ENCODE measurements at places on chromosomes 13 and 19.

- DNase-seq = no peak
- no peak overlapping the region for H3K27ac ChIP-seq
- no peak overlapping the region for H3K4me3 ChIP-seq
- no peaks in the 10 kb centered on the region for H3K27me3 ChIP-seq
- no peaks in the 10 kb centered on the region for H3K36me3 ChIP-seq
Measured at GRCh38 chr13:93101226-93101734, 125.3 kb upstream of the GPC6 start.

- DNase-seq = no peak
- no peaks in the 10 kb centered on the region for H3K27me3 ChIP-seq
- no peak overlapping the region for H3K4me3 ChIP-seq
- H3K4me1 ChIP-seq = no peaks in the 10 kb centered on the region
Measured at GRCh38 chr13:63026285-63026797, 1610.7 kb upstream of the PCDH20 start.

GRCh38 chr13:92767468-92767867 is 459.1 kb upstream of the GPC6 start:
- H3K4me1 ChIP-seq = no peaks in the 10 kb centered on the region
- no peak for DNase-seq
- H3K27me3 ChIP-seq = no peaks in the 10 kb centered on the region
- H3K4me3 ChIP-seq = no peak overlapping the region

DNA sequence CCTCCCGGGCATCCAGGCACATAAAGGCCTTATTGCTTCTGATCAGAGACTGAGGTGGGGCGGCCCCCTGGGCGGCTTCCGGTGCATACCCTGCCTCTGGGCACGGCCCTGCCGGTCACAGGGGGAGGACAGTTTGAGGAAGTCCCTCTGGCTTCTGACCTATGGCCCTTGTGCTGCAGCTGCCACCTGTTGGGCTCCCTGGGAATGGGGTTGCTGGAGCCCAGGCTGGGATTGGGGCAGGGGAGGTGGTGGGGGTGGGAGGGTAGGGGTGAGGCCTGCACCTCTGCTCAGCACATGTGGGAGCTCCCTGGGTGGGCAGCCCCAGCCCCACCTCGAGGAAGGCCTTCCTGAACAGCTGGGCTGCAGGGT is 10.7 kb downstream of the ANO8 start:
- peak overlapping the region; percentile 17 for H3K4me3 ChIP-seq
- H3K36me3 ChIP-seq = peaks cover 29% of the 10 kb centered on the region
- no peaks in the 10 kb centered on the region for H3K27me3 ChIP-seq
- DNase-seq = no peak

DNA sequence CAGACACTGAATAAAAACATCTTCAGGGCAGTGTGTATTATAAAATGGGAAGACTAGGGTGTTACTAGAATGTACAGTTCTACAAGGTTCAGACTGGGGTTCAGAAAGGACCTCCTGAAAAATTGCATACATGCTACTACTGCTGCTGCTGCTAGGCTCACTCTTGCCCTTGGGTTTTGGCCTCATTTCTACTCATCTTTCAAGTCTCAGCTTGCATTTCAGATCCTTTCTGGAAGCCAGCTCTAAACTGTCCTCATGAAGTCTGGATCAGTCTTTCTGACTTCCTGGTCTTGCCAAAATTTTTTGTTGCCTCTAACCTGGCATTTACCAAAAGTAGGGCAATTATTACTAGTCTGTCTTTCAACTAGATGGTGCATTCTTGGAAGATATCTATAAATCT is 393.3 kb downstream of the DIAPH3 start:
- no peak overlapping the region for H3K4me3 ChIP-seq
- no peak for DNase-seq
- H3K27me3 ChIP-seq = no peaks in the 10 kb centered on the region

Measured in ascending aorta (tissue), 2 donors.